Activated CD4-positive, alpha-beta T cell treated with anti-CD3 and anti-CD28 coated beads, Interleukin-2, amount 50 U/mL, for 1 hour (primary cell): ENCODE measurements at places on chromosomes 6 and 20.

DNA sequence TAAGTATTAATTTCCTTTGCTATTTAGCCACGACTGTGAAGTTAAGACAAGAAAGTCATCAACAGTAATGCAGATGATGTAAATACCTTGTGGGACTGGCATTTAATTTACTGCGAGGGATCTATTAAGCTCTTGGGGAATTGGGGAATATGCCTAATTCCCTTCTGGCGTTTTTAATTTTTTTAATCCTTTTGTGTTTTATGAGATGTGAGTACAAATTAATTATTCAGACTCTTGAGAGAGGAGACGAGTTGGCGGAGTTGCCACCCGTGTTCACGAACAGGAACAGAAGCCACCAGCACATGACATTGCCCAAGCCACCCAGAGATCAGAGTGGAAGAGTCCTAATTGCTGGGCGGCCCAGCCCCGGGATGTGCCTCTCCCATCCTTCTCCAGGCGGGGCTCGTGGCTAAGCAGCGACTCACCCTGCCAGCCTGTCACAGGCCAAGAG is 533 bp upstream of the CRYBG1 start:
- no peak for DNase-seq

DNA sequence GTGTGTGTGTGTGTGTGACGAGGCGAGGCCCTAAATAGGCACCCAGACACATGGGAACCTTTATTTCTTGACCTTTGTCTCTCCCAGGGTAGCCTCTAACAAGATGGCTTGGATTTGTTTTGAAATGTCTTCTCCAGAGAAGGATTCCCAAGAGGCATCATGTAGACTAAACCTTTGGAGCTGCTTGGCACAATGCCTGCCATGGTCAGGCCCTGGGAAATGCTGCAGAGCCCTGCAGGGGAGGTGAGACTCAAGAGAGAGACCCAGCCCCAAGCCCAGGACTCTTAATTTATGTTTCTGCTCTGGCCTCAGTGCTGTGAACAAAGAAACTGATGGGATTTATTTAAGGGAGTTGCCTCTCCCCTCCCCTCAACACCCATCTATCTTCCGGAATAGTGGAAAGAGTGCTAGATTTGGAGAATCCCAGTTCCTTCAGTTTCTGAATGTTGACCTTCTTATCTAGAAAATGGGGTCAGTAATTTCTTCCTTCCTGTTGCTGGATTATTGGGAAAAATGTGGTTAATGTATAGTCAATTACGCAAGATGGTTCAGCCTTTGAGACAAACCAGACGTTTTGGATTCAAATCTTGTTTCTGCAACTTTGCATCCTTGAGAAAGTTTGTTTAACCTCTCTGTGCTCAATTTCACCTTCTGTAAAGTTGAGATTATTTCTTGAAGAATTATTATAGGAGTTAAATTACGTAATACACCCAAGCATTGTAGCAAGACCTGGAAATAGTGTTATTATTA is 434.8 kb downstream of the MAFB start:
- no peak for DNase-seq

- no peak for DNase-seq
Measured at GRCh38 chr6:155372256-155372655, 58.0 kb upstream of the TFB1M start.

GRCh38 chr6:90008908-90009501 is 114.7 kb downstream of the GJA10 start:
- DNase-seq, result no peak

- DNase-seq, result no peak
Measured at GRCh38 chr6:7147051-7147671, 39.4 kb downstream of the RREB1 start.

DNA sequence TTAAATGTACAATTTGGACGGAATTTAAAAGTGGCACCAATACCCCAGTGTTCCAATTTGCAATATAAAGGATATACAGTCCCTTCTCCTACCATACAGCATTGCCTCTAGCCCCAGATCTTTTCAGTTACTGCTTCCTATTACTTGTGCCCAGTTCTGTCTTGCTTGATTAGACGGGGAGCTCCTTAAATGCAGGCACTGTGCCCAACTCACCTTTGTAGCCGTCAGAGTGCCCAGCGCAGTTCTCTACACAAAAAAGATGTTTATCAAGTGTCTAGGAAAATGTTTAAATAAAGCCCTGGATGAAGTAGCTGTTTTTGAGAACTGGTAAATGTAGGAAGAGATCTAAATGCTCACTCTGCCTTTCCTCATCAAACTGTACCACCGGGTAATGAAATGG is 7.6 kb downstream of the TAP2 start:
- DNase-seq, result no peak

DNA sequence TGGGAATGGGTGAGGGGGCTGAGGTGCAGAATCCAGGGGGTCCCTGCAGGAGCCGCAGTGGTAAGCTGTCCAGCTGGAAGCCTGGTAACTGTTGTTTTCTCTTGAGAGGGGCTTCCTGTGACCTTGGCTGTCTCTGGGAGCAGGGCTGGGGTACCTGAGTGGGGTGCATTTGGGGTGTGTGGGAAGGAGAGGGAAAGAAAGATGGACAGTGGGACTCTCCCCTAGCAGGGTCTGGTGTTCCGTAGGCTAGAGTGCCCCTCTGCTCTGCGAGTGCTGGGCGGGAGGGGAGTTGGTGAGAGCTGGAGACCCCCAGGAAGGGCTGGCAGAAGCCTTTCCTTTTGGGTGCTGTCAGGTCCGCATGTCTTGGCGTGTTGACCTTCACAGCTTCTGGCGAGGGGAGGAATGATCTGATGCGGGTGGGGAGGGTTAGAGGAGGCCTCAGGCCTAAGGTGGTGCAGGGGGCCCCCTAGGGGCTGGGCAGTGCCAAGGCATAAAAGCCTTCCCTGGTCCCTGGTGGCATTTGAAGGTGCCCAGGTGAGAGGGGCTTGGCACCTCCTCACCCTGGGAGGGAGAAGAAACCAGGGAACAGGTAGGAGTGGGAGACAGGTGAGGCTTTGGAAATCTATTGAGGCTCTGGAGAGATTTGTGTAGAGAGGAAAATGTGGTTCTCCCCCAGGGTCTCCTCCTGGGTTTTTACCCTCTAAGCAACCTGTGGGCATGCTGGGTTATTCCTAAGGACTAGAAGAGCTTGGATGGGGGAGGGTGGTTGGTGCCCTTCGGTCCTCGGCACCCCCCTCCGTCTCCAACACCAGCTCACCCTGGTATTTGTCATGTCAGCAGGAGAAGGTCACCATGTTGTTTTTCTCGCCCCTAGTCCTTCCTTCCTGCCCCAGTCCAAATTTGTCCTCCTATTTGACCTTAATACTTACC is 3.3 kb downstream of the VEGFA start:
- peak; percentile 40 for DNase-seq

DNA sequence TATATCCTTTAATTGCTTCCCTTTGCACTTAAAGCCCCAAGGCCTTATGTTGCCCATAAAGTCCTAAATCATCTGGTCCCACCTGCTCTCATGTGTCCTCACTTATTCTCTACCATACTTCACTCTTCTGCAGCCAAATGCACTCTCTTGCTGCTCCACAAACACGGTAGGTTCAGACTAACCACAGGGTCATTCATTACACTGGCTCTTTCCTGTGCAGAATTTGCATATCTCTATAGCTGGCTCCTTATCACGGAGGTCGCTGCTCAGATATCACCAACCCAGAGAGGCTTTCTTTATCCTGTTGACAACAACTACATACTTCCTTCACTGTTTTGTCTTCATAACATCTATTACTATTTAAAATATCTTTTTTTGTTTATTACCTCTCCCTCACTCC is 86.8 kb downstream of the MOXD1 start:
- no peak for DNase-seq
